Stimulated activated CD4-positive, alpha-beta T cell treated with anti-CD3 and anti-CD28 coated beads, Interleukin-2, amount 100 ng/mL, for 24 hours (primary cell): ENCODE measurements at places on chromosomes 16 and 17.

- DNase-seq, result no peak
These were observed 16.6 kb downstream of the KRT9 start for GRCh38 chr17:41555105-41555887.

DNA sequence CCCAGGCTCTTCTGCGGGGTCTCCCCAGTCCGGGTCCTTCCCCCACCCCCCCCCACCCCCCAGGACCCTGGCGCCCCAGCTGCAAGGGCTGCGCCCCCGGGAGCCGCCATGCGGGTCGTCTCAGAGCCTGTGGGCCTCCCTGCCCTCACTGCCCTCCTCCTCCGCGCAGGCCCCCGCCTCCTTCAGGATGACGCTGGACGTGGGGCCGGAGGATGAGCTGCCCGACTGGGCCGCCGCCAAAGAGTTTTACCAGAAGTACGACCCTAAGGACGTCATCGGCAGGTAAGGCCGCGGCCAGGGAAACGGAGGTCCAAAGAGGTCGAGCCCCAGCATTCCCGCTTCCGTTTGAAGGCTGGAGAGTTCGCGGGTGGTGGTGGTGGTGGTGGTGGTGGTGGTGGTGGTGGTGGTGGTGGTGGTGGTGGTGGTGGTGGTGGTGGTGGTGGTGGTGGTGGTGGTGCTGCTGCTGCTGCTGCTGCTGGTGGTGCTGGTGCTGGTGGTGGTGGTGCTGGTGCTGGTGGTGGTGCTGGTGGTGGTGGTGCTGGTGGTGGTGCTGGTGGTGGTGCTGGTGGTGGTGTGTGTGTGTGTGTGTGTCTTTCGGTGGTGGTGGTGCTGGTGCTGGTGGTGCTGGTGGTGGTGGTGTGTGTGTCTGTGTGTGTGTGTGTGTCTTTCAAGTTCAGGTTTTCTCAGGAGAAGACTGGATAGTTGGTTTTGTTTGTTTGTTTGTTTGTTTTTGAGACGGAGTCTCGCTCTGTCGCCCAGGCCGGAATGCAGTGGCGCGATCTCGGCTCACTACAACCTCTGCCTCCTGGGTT lies 615 bp downstream of the PHKG2 start:
- peak; percentile 31 for DNase-seq

GRCh38 chr17:53470626-53471025 lies 352.1 kb upstream of the KIF2B start:
- DNase-seq, result no peak

DNA sequence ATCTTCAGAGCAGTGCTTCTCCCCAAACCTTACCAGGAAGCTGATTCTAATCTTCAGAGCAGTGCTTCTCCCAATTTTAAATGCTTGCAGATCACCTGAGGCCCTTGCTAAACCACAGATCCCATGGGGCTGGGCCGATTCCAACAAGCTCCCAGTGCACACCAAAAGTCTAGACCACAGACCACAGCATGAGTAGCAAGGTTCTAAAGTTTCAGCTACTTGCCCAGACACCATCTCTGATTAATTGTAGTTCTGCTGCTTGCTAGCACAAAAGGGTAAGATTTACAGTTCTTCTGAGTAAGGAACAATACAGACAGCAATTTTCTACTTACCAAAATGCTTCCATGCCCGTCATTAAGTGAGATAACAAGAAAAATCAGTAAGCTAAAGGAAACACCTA lies 12.2 kb downstream of the CLEC3A start:
- DNase-seq, result no peak

GRCh38 chr16:87713451-87714229 lies 52.1 kb downstream of the KLHDC4 start:
- peak; percentile 53 for DNase-seq

- DNase-seq, result no peak
These were observed 46.8 kb downstream of the IL21R start for GRCh38 chr16:27448532-27449433.

DNA sequence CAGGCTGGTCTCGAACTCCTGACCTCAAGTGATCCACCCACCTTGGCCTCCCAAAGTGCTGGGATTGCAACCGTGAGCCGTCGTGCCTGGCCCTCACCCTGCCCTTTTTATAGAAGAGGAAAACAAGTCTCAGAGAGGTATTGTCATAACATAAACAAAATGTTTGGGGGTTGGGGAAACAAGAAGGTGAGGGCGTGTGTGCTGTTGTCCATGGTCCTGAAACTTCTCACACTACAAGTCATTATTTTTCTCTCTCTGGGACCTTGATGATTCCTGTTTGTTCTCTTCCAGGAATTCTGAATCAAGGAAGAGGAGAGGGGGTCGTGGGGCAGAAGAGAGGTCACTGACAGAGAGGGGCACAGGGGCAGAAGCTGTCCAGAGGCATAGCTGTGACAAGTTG lies 160.2 kb upstream of the LHX1 start:
- no peak for DNase-seq

DNA sequence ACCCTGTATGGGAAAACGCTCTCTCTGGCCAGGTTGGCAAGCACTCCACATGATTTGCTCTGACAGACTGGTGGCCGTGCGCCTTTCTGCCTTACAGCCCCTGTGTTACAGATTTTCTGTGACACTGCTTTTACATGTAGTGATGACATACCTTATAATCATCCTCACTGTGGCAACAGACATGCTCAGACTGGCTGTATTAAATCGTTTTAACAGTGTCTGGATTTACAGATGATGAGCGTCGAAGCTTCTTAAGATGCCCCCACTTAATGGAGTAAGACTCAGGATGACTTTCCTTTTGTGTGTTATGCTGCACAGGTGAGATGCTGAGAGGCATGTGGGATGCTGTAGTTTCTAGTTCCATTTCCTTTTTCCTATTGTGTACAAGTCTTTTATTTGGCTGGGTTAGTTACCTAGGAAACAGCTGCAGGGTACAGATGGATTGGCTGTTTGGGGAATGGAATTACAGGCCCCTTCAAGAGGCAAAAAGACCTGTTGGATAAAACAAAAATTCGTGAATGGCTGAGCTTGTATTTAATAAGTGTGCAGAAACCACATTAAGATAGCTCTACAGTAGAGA lies 20.9 kb upstream of the VWA3A start:
- no peak for DNase-seq

GRCh38 chr17:40243761-40244160 lies 24.7 kb downstream of the WIPF2 start:
- no peak for DNase-seq

DNA sequence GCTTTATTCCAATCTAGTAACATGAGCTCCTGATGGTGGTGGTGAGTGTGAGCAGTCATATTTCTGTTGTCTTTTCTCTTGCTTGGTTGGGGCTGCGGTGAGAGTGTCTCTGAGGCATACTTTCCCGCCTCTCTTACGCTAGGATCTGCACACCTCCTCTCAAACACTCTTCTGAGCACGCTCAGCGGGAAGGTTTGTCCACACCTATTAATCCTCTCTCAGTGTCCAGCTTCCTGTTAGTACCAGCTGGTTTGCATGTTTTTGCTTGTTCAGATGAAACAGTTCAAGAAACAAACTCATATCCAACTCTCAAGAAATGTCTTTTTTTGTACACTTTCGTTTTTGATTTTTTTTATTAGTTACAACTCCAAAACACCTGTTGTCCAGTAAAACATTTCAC lies 89.5 kb downstream of the CCDC182 start:
- DNase-seq, result no peak

- DNase-seq, result no peak
These were observed 38.9 kb upstream of the C1QL1 start for GRCh38 chr17:45006927-45007461.

DNA sequence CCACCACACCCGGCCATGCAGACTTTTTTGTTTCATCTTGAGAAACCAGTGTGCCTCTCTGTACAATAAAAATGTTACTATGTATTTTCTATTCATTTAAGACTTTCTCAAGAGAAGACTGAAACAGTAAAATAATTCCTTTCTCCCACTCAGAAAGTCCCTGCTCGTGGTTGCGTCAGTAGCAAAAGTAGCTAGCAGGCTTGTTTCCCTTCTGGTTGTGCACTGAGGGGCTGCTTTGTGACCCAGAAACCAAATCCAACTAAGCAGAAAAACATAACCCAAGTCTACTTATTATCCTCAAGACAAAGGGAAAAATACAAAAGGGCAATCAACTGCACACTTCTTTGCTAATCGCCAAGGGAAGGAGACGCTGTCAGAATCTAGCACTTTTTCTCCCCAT lies 3.4 kb upstream of the PNPO start:
- no peak for DNase-seq

DNA sequence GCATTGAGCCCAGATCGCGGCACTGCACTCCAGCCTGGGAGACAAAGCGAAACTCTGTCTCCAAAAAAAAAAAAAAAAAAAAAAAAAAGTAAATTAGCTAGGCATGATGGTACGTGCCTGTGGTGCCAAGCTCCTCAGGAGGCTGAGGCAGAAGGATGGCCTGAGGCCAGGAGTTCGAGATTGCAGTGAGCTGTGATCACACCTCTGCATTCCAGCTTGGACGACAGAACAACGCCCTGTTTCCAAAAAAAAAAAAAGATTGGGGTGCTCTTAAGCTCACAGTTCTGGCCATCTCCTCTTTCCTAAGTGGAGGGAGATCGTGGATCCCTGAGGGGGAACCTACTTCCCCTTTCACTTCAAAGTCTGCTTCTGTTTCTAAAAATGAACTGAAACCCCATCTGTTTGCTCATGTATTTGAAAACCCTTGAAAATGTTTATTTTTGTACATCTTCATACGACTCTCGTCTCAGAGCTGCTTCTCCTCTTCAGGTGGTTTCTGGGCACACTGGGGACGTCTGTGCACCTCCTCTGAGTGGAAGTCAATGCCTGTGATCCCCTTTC lies 138.8 kb downstream of the PRKCA start:
- DNase-seq, result no peak

- DNase-seq, result peak; percentile 34
These were observed 7.6 kb downstream of the HDAC5 start for GRCh38 chr17:44115585-44116415.

GRCh38 chr17:8692916-8693315 lies 51.7 kb downstream of the CCDC42 start:
- DNase-seq, result no peak

GRCh38 chr16:57282510-57283213 lies 1.8 kb downstream of the PLLP start:
- DNase-seq, result no peak

DNA sequence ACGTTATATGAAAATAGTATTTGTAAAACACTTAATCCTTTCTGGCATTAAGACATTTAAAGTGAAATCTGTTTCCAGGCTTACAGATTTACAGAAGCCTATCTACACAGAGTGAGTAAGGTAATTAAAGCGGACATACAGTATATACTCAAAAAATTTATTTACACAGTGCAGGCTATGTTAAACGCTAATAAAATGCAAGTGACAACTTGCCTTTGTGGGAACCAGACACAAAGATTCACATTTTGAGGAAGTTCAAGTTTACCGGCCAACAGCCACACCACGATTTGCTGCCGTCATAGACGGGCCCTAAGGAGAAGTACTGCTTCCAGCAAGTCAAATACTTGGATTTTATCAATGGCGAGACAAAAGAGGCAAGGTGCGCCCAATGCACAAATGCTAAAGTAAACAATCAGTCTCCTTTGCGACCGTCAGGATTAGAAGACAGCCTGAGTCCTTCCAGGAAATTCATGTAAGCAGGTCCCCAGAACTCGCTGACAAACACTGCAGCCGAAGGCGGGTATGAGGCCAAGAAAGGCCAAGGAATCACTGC lies 801 bp downstream of the VPS35 start:
- no peak for DNase-seq

DNA sequence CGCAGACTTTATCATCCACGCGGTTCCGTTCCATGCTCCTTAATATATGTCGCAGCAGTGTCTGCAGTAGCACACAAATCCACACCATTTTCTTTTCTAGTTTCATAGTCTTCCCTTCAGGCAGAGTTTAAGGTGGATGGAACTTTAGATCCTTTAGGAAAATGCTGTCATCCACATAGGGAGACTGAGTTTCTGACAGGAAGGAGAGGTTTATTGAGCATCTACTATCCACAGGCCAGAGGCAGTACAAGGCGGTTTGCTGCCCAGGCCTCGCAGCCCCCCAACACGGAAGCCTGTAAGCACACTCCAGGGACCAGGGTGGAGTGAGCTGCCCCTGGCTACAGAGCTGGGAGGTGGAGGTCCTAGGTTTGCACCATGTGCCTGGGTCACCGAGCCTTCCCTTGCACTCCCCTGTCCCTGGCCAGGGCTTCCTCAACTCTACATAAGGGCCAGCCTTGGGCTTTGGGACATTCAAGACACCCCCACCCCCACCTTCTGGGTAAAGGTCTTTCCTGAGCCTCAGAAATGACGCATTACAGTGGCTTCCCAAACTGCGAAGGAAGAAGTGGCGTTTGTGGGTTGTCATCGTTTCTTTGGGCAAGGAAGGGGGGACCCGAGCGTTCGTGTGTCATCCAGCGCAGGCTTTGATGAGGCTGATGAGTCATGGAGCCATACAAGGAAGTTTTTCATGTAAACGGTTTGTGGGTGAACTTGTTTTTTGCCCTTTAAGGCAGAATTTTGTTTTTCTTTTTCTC lies 146.5 kb upstream of the PLCG2 start:
- DNase-seq, result peak; percentile 79

DNA sequence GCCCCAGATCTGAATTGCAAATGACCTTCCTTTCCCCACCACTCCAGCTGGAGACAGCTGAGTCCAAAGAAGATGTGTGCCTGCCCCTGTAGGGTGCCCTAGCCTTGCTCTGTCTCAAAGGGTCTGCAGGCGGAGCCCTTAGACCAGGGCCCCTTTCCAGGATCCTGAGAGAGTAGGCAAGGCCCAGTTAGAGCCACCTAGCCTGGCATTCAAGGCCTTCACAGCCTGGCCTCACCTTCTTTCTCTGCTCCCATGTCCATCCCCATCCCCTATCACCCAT lies 66.6 kb upstream of the LHX1 start:
- no peak for DNase-seq

- no peak for DNase-seq
These were observed 19.3 kb downstream of the CASKIN1 start for GRCh38 chr16:2177101-2177500.

GRCh38 chr17:55606488-55606815 lies 95.2 kb upstream of the SMIM36 start:
- DNase-seq, result no peak

- no peak for DNase-seq
These were observed 121.0 kb upstream of the IRX3 start for GRCh38 chr16:54407596-54407995.

GRCh38 chr16:57992084-57992483 lies 8.4 kb downstream of the ZNF319 start:
- no peak for DNase-seq

GRCh38 chr16:89618109-89618998 lies 4.9 kb downstream of the DPEP1 start:
- DNase-seq, result no peak

DNA sequence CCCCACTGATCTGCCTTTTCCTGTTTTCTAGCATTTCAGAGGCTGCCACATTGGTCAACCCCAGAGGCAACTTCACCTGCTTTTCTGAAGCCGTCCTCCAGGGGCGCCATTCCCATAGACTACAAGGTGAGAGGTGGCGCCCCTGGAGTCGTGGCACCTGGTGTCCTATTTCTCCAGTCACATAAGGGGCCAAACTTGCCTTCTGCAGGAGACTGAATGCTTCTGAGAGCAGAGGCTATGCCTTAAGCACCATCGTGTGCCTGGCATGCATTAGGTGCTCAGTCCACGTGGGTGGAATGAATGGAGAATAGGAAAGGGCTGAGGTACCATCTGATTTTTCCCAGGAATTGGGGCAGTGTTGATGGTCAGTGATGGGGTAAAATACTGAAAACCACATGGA lies 164.8 kb downstream of the HAPSTR1 start:
- DNase-seq, result peak; percentile 62
